Heart left ventricle (tissue), 16 donors: ENCODE measurements at places on chromosomes 7 and 10. TPM values are rescaled to one million over a fixed set of nuclear protein-coding genes. Genes with fewer than 3 reads are reported as not detected.

The SAP25 gene
- not detected for total RNA-seq

The SNX8 gene
- total RNA-seq = 27.4 TPM

The TRPV5 gene
- total RNA-seq = not detected

The HSPB1 gene
- 1,603 TPM for total RNA-seq

The CCDC6 gene
- 47.1 TPM for total RNA-seq

The AGAP9 gene
- 0.64 TPM for total RNA-seq

The STEAP1B gene
- total RNA-seq = 0.51 TPM

The CHCHD2 gene
- 411 TPM for total RNA-seq

The GBF1 gene
- 51.9 TPM for total RNA-seq

The EN2 gene
- not detected for total RNA-seq

The OPN1SW gene
- total RNA-seq = not detected

The ASAH2 gene
- 0.25 TPM for total RNA-seq

The NKX1-2 gene
- total RNA-seq = not detected

The PNLIP gene
- total RNA-seq = 1.6 TPM

The MGAM2 gene
- total RNA-seq = 0.13 TPM

The LLCFC1 gene
- not detected for total RNA-seq

The TCAF2 gene
- 0.71 TPM for total RNA-seq

The AFAP1L2 gene
- total RNA-seq = 3.7 TPM

The GIMAP2 gene
- 4.6 TPM for total RNA-seq

The CWF19L1 gene
- 17.3 TPM for total RNA-seq

The PHKG1 gene
- 150 TPM for total RNA-seq

The SPDYE8 gene
- not detected for total RNA-seq

The CCL26 gene
- total RNA-seq = not detected

The PIP gene
- not detected for total RNA-seq

The CD36 gene
- total RNA-seq = 1,594 TPM

The NUTM2A gene
- 0.76 TPM for total RNA-seq

The C10orf53 gene
- not detected for total RNA-seq

The ATOH7 gene
- total RNA-seq = not detected

The ICA1 gene
- total RNA-seq = 74.4 TPM

The INA gene
- total RNA-seq = 0.11 TPM

The NKX2-3 gene
- not detected for total RNA-seq

The ABI1 gene
- total RNA-seq = 17.0 TPM

The MKX gene
- total RNA-seq = 0.95 TPM

The HYAL4 gene
- total RNA-seq = 0.36 TPM

The H2BK1 gene
- not detected for total RNA-seq

The TNKS2 gene
- 12.3 TPM for total RNA-seq

The LGI1 gene
- not detected for total RNA-seq

The PRXL2A gene
- total RNA-seq = 78.5 TPM

The SPOCK2 gene
- 5.7 TPM for total RNA-seq

The GJD4 gene
- not detected for total RNA-seq

The SLC13A1 gene
- total RNA-seq = not detected

The MUC3A gene
- total RNA-seq = 0.45 TPM

The TMEM72 gene
- not detected for total RNA-seq

The BTRC gene
- 26.4 TPM for total RNA-seq

The SPDYE1 gene
- total RNA-seq = not detected

The HMX3 gene
- total RNA-seq = not detected

The STRIP2 gene
- total RNA-seq = 18.2 TPM

The CYP26A1 gene
- total RNA-seq = not detected

The GSAP gene
- total RNA-seq = 6.5 TPM

The NODAL gene
- not detected for total RNA-seq

The TMEM236 gene
- total RNA-seq = 3.2 TPM

The CACNA2D1 gene
- 85.1 TPM for total RNA-seq

The PSTK gene
- 3.9 TPM for total RNA-seq

The AVPI1 gene
- total RNA-seq = 11.5 TPM

The CELF2 gene
- 61.5 TPM for total RNA-seq

The TUBB8 gene
- not detected for total RNA-seq
